ENCODE measurements at places on chromosomes 5 and 9. TPM values are rescaled to one million over a fixed set of nuclear protein-coding genes. Genes with fewer than 3 reads are reported as not detected.

GRCh38 chr5:17727098-17727497, 92.8 kb downstream of the TAF11L14 start:
- H3K36me3 ChIP-seq, result no peaks in the 10 kb centered on the region
- H3K27me3 ChIP-seq, result no peaks in the 10 kb centered on the region
- H3K4me3 ChIP-seq, result no peak overlapping the region
- no peaks in the 10 kb centered on the region for H3K4me1 ChIP-seq
- no peak for DNase-seq

DNA sequence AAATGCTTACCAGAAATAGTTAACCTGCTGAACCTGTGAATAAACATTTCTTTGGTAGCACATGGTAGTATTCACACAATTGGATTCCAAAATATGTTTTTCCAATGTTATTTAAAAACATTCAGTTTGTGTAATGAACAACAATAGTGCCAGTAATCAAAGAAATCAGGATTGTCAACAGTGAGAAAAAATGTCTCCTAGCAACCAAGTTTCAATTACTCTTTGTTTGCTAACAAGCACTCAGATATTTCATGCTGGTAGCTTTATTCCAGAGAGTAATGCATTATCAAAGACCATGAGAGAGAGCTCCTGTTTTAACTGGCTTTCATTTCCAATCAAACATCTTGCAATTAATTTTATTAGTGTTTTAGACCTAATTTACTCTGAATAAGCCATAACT, 768.1 kb upstream of the GRAMD2B start:
- H3K36me3 ChIP-seq, result no peaks in the 10 kb centered on the region
- no peaks in the 10 kb centered on the region for H3K27me3 ChIP-seq
- peak overlapping the region; percentile 61 for H3K27ac ChIP-seq
- DNase-seq, result no peak
- H3K4me3 ChIP-seq, result no peak overlapping the region

The FBLL1 gene
- total RNA-seq, result 7.5 TPM

DNA sequence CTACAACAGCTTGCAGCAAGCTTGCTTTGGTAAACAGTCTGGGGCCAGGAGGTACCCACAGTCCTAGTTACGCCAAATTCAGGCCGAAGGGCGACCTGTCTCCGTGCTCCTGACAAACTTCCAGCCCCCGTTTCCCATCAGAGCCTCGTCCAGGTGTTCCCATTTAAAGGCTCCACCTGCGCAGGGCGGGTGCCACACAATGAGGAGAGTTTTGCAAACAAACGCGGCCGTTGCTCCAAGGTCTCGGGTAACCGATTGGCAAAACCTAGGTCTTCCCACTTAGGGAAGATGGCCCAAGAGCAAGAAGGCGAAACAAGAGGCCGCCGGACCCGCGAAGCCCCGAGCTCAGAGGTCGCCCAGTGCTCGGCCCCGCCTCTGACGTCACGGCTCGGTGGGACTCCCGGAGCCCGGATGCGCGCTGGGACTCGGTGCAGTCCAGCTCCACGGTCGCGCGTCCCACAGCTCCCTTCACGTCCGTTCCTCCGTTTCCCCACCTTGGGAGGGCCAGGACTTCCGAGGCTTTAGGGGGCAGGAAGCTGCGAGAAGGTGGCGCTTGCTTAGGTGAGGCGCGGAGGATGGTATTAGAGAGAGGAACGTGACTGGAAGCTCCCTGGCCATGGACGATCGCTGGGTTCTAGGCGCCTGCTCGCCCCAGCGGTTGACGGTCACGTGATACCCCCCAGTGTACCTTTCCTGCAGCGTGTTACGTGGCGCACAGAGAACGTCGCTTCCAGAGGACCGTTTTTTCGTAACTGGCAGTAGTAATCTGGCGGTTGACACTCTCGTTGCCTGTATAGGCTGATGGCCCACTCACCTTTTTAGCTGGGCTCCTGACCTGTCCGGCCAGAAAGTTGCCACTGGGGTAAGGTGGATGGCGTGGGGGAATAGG, 41.8 kb upstream of the KDM4C start:
- no peaks in the 10 kb centered on the region for H3K36me3 ChIP-seq
- no peaks in the 10 kb centered on the region for H3K4me1 ChIP-seq
- no peaks in the 10 kb centered on the region for H3K27me3 ChIP-seq
- peak overlapping the region; percentile 23 for H3K27ac ChIP-seq
- no peak for DNase-seq

The F2RL2 gene
- 0.13 TPM for total RNA-seq

DNA sequence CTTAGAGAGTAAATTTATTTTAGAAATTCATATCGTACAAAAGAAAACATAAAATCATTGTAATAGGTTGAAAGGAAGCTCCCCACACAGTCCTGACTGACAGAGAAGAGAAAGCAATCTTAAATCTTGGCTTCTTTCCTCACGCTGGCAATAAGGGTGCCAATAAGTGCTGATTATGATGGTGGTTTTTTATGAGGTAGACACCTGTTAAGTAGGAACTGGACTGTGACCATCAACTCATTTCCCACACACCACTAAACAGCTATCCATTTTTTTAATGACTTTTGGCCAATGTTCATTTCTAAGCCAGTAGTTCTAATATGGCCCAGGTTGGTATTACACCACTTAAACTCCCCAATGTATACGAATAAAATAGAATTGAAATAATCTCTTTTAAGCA, 893.5 kb upstream of the NUDT12 start:
- H3K27me3 ChIP-seq, result no peaks in the 10 kb centered on the region
- no peaks in the 10 kb centered on the region for H3K4me1 ChIP-seq
- H3K4me3 ChIP-seq, result no peak overlapping the region
- H3K27ac ChIP-seq, result no peak overlapping the region
- H3K36me3 ChIP-seq, result no peaks in the 10 kb centered on the region

DNA sequence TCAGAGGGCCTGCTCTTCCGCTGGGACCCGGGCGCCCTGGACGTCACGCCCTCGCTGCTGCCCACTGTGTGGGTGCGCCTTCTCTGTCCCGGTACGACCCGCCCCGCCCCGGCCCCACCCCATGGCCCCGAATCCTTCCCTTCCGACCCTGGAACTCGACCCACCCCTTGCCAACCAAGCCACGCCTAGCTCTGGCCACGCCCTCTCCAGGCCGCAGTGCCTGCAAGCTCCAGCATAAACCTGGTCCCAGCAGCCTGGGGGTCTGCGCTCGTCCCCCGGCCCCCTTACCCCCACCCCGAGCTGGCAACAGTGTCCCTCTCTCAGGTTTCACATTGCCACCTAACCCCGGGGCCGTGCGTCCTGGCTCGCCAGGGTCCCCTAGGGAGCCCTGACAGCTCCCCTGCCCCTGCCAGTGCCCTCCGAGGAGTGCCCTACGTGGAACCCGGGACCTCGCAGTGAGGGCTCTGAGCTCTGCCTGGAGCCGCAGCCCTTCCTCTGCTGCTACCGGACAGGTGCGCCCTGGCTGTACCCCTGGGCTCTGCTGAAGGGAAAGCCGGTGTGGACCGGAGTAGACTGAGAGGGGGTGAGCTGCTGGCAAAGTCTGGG, 3.4 kb downstream of the ADGRD2 start:
- H3K27ac ChIP-seq, result no peak overlapping the region
- H3K4me1 ChIP-seq, result no peaks in the 10 kb centered on the region
- peak overlapping the region; percentile 27 for H3K4me3 ChIP-seq

DNA sequence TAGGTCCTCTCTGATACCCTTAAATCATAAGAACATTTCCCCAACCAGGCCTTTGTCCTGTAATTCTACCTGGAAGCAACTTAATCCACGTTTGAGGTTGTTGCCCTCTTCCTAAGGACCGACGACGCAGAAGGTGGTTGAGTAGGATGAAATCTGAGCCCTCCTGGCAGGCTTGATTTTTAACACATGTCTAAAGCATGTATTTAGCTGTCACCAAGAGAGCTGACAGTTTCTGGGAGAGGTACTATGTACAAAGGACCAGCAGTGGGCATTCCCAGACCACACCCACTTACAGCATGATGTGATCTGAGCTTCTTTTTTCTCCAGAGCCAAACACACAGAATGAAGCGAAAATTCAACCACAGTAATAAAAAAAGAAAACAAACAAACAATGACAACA, 260.9 kb downstream of the SH3GL2 start:
- no peaks in the 10 kb centered on the region for H3K27me3 ChIP-seq
- no peaks in the 10 kb centered on the region for H3K36me3 ChIP-seq
- H3K27ac ChIP-seq, result no peak overlapping the region
- no peak overlapping the region for H3K4me3 ChIP-seq
- no peak for DNase-seq

The EMB gene
- total RNA-seq, result 65.9 TPM

DNA sequence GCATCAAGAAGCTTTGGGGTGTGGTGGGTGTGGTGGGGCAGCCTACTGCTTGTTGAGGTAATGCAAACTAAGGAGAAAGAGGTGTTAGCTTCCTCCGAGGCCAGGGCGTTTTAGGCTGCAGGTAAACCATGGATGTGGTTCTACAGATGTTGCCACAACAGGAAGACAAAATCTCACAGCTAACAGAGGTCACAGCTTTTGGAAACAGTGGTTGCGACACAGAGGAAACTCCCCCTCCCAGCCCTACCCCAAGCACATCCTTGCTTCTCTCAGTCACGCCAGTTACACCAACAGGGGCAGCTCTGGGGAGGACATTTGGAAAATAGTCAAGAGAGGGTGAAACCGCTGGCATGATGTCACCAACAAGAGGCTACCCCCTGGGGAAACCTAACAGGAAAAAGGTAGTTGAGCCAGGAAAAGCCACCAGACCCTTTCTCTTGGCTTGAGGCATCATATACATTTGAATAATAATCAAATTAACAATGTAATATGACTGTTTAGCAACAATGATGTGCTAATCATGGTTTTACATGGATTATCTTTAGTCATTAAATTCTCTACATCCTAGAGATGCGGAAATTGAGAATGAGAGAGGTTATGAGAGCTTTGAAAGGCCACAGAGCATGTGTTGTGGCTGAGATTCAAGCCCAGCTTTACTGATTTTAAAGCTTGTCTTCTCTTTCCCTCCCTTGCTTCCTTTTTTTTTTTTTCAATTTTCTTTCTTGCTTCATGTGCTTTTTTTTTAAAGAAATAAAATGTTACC, 82.2 kb upstream of the IL12B start:
- H3K27me3 ChIP-seq, result no peaks in the 10 kb centered on the region
- H3K4me3 ChIP-seq, result no peak overlapping the region
- H3K27ac ChIP-seq, result no peak overlapping the region
- DNase-seq, result no peak

DNA sequence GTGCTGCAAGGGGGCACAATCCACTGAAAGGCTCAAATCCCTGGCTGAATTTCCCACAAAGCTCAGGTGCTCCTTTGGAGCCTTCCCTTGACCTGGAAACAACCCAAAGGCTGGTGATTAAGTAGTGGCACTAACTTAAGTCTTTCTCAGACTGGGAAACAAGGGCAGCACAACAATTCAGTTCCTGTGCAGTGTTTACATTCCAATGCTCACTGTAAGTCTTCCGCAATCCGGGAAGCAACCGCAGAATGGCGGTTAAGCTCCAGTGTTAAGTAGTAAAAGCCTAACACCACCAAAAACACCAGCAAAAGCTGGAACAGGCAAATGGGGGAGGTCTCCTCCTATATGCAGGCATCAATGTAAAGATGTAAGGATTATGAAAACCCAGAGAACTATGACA, 117.2 kb downstream of the TRPM3 start:
- no peaks in the 10 kb centered on the region for H3K36me3 ChIP-seq
- no peak for DNase-seq
- no peaks in the 10 kb centered on the region for H3K4me1 ChIP-seq
- H3K4me3 ChIP-seq, result no peak overlapping the region
- H3K27me3 ChIP-seq, result no peaks in the 10 kb centered on the region

The PANK3 gene
- total RNA-seq, result 79.7 TPM

GRCh38 chr9:131310833-131311554, 21.5 kb downstream of the PLPP7 start:
- no peak overlapping the region for H3K27ac ChIP-seq
- H3K27me3 ChIP-seq, result no peaks in the 10 kb centered on the region
- no peak overlapping the region for H3K4me3 ChIP-seq
- no peaks in the 10 kb centered on the region for H3K36me3 ChIP-seq

DNA sequence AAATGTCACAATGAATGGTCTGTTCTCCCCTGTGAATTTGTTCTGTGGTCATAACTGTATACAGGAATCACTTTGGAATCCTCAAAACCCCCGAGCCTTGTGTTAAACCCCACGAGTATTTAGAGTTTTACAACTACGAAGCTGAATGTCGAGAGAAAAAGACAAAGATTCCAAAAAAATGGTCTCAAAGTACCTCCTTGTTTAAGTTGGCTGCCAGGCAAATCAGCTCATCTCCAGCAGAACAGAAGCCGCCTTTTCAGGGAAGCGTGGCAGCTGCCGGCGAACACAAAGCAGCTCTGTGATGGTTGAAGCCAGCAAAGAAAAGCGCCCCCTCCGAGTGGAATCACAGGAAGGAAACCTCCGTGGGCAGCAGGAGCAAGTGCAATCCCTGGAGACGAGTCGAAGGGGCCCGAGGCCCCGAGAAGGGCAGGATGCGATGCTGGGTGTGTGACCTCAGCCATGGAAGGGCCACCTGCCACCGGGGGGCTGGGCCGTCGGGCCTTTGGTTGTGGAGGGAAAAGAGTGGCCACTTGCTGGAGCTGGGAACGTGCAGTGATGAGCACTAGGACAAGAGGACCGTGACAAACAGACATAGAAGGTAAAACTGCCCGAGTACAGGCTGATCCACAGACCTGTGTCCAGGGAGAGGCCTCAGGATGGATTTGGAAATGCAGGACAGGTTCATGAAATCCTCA, 706.4 kb downstream of the SEMA5A start:
- no peaks in the 10 kb centered on the region for H3K27me3 ChIP-seq
- DNase-seq, result no peak
- no peaks in the 10 kb centered on the region for H3K36me3 ChIP-seq
- no peaks in the 10 kb centered on the region for H3K4me1 ChIP-seq
- no peak overlapping the region for H3K4me3 ChIP-seq

The HAVCR2 gene
- not detected for total RNA-seq

GRCh38 chr9:124118894-124119293, 107.3 kb downstream of the LHX2 start:
- H3K27me3 ChIP-seq, result no peaks in the 10 kb centered on the region
- H3K27ac ChIP-seq, result no peak overlapping the region
- no peaks in the 10 kb centered on the region for H3K36me3 ChIP-seq

The PDE6A gene
- total RNA-seq, result 0.33 TPM

GRCh38 chr9:20219437-20219836, 402.9 kb downstream of the MLLT3 start:
- H3K4me1 ChIP-seq, result no peaks in the 10 kb centered on the region
- DNase-seq, result no peak
- H3K4me3 ChIP-seq, result no peak overlapping the region

The FAM13B gene
- 34.9 TPM for total RNA-seq

The C5orf52 gene
- not detected for total RNA-seq

DNA sequence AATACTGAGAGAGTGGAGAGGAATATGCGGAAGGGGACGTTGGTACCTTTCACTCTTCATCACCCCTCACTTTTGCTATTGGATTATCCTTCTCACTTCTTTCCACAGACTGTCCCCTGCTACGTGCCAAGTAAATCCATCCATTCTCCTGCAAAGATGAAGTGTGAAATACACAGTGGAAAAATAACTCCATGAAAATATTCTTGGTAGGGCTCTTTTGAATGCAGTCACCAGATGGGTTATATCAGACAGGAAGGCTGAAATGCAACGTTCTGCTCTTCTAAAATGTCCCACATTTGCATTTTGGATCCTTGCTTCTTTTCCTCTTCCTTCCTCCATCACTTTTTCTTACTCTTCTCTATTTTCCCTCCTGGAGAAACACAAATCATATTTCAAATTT, 510.3 kb upstream of the CLINT1 start:
- H3K36me3 ChIP-seq, result no peaks in the 10 kb centered on the region
- no peaks in the 10 kb centered on the region for H3K4me1 ChIP-seq
- H3K4me3 ChIP-seq, result no peak overlapping the region
- no peak for DNase-seq
- H3K27ac ChIP-seq, result no peak overlapping the region
- no peaks in the 10 kb centered on the region for H3K27me3 ChIP-seq

Measured in Panc1 (cell line).